ENCODE measurements at places on chromosomes 1 and 21.

DNA sequence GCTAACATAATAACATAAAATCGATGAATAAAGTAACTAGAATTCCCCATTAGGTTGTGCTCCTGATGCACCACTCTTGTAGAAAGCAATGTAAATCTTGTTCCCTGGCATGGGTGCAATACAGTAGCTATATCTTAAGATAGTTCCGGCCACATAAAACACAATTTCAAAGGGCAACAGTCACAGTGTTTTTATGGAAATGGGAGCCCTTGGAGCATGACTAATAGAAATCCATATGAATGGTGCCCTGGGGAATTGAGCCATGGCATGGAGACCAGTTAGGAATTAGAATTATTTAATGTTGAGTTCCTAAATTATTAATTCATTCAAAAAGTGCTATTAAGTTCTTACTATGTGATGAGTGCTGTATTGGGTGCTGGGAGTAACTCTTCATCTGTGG lies 118.7 kb downstream of the KCNK2 start:
- no peak for DNase-seq

- peak; percentile 33 for DNase-seq
Measured at GRCh38 chr1:242189591-242189990, 190.7 kb upstream of the MAP1LC3C start.

DNA sequence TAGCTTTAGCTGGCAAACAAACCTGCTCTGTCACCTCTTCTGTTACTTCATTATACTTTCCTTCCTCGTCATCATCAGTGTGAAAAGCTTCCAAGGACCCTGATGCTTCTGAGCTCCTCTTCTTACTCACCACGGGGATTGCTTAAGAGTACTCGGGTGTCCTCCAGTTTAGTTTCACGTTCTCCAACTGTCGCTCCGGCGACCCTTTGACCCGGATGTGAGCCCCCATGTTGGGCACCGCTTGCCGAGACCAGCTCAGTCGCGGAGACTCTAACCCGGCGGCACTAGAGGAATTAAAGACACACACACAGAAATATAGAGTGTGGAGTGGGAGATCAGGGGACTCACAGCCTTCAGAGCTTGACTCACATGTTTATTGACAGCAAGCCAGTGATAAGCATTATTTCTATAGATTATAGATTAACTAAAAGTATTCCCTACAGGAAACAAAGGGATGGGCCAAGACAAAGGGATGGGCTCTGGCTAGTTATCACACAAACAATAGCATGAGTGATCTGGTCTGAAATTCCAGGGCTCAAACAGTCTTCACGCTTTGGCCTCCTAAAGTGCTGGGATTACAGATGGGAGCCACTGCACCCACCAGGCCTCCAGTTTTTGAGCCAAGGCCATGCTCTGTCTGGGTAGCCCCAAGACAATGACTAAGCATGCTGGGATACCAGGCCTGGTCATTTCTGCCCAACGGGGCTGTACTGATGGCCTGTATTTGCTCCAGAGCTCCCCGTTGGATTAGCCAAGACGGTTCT lies 30.1 kb upstream of the ENO1 start:
- DNase-seq: no peak

DNA sequence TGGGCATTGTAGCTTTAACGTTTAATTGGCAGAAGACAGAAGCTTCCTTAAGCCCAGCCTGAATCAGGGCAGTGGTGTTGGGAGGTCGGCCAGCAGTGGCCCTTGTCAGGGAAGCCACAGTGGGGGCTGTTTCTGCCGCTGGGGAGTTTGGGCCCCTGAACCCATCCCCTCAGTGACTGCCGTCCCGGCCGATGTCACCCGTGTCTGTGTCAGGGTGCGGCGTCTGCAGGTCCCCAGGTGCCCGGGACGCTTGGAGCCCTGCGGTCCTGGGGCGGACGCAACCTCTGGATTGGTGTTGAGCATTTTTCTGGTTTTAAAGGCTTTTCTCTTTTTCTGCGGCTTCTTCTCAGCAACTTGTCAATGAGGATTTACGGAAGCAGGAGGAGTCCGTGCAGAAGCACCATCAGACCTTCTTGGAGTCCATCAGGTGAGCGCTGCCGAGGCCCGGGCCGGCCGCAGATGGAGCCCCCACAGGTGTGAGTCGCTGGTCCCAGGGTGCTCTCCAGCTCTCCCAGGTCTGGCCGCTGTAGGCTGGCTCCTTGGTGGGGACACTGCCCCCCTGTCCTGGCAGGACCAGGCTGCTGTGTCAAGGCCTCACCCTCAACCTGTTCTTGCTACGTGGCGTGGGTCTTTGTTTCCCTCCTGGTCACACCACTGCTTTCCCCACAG lies 2.3 kb downstream of the ATAD3C start:
- no peak for DNase-seq

GRCh38 chr1:202531472-202531811 lies 178.8 kb downstream of the SYT2 start:
- no peak for DNase-seq

GRCh38 chr1:170309389-170310013 lies 163.7 kb downstream of the NTMT2 start:
- DNase-seq: no peak

DNA sequence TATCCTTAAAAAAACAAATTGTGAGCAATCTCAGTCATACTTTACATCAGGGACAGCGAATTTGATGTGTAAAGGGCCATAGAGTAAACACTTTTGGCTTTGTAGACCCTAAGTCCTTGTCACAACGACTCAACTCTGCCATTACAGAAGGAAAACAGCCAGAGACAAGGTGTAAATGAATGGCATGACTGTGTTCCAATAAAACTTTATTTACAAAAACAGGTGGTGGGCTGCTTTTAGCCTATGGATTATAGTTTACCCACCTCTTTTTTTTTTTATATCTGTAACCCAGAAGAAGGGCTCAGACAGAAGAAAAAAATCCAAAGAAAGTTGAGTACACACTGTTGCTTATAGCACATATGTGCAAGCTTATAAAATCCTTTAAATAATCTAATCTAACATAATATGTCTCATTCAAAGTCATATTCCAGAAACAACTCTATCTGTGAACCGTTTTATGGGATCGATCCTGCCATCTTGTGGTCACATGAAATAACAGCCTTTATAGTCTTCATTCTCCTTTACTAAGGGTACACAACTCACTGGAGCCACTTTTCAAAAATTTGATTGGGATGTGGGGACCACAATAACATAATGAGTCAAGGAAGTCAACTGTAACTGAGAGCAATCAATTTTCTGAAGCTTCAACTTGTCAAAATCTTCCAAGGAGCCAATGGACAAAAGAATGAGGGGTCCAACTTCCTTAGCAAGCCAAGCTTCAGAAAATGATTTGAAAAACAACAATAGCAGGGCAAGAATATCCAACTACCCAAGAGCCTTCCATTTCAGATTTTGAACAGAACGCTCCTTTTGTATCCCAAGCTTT lies 142.2 kb upstream of the KRTAP19-8 start:
- DNase-seq: no peak

DNA sequence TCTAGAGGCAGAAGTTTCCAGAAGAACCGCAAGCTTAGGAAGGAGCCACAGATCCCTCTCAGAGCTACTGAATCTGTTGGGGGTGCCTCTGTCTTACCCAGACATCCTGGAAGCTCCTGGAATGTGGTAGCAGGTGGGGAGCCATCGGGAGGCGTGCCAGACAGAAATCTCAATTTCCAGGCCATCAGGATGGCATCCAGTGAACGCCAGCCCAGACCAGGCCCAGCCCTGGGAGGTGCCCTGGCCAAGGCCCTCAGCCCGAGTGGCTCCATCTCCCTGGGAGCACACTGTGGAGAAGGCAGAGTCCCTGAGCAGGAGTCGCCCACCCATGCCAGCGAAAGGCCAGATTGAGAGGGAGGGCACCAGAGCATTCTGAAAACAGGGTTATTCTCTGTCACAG lies 2.5 kb downstream of the ABCA4 start:
- DNase-seq: no peak

- DNase-seq: no peak
Measured at GRCh38 chr1:97433094-97433823, 487.6 kb downstream of the DPYD start.

DNA sequence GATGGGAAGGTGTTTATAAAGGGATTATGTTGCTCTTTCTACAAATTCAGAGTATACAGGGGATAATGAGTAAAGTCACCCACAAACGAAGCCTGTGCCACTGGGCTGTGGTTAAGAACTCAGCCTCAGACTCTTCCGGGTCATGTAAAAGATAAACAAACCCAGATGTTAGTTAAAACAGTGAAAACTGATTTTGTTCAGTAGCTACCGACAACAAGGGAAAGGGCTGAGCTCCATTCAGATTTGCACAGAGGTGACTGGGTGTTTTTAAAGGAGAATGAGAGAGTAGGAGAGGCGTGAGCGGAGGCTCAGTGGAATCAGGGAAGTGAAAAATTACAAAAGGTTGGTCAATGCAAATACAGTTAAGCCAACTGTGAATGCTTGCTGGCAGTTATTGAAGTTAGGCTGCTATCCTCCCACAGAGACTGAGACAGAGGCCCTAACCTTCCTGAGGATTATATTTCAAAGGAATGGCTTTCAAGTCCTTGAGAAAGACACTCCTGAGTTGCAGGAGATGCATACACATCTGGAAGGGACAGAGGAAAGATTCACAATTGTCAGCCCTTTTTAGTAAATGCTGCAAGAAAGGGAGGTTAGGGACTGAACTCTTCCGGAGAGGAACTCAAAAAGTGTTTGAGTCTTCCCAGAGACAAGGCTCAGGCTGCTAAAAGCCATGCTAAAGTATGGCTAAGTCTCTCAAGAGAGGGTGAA lies 29.9 kb upstream of the SAMD13 start:
- DNase-seq: no peak

DNA sequence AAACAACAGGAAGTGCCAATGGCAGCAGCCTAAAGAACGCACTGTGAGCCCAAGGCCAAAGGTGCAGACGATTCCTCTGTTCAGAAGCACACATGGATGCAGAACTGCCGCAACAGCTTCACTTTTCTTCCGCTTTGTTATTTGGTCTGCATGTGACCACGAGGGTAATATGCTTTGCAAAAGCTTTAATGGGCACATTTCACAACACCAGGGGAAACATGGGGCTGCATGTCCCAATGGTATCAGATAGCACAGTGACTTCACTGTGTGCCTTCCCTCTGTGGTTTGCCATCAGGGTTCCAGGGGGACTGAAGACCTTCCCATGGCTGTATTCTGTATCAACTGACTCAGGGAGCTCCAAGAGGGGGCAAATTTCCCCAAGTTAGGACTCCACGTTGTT lies 28.3 kb downstream of the THAP3 start:
- no peak for DNase-seq

DNA sequence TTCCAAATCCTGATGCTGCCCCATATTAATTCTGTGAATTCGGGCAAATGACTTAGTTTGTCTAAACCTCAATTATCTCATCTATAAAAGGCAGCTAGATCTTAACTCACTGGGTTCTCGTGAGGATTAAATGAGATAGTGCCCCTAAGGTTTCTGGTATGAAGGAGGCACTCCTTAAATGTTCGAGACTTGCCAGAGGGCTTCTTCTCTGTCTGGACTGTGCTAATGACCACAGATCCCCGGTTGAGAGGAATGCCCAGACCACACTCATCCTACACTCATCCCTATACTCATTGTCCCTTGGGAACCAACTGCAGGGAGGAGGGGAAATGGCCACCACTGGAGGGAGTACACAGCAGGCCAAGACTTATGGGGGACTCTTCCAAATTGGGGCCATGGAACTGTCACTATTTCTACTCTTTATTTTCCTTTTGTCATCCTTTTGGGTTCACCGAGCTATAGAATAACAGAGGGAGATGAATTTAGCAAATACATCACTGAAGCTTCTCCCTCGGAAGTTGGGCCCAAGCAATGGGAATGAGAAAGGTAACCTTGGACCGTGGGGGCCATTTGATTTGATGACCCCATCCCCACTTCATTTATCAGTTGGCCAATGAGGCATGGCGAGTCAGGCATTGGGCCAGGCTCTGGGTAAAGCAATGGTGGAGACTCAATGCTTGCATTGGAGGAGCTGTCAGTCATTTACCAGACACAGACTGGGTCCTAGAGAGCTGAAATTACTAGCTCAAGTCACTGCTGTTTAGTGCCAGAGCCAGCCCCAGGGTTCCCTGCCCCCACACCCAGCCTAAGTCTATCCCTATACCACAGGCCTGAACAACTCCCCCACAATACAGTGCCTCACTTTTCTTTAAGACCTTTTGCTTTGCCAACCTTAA lies 5.1 kb downstream of the ATF3 start:
- DNase-seq: no peak

GRCh38 chr1:148362216-148362611 lies 120.9 kb downstream of the PPIAL4G start:
- no peak for DNase-seq

- DNase-seq: no peak
Measured at GRCh38 chr1:188425687-188426086, 1596.9 kb downstream of the PLA2G4A start.

- DNase-seq: no peak
Measured at GRCh38 chr1:1272341-1273208, 1.1 kb downstream of the UBE2J2 start.

GRCh38 chr1:98288494-98288893 lies 367.7 kb upstream of the DPYD start:
- DNase-seq: no peak
